Subcutaneous preadipocyte (primary cell): ENCODE measurements at places on chromosomes 7 and 10. TPM values are rescaled to one million over a fixed set of nuclear protein-coding genes. Genes with fewer than 3 reads are reported as not detected.

The TWIST1 gene
- 45.0 and 77.2 TPM in 2 replicates for total RNA-seq

The LMTK2 gene
- 8.8 and 13.5 TPM in 2 replicates for total RNA-seq

The TMEM229A gene
- total RNA-seq = not detected in 2 replicates

The HOXA4 gene
- 1.4 and 1.5 TPM in 2 replicates for total RNA-seq

The VAX1 gene
- total RNA-seq = not detected in 2 replicates

The TAS2R41 gene
- total RNA-seq = not detected in 2 replicates

The PDK4 gene
- total RNA-seq = 0.78 and 5.5 TPM in 2 replicates

The BAIAP2L1 gene
- total RNA-seq = 0.37 and 2.2 TPM in 2 replicates

The NME8 gene
- not detected in 2 replicates for total RNA-seq
